ENCODE measurements at places on chromosomes 2 and 18.
A peak's percentile ranks its signal among the peaks of the same experiment; 100 is the strongest.

GRCh38 chr2:151668737-151669136, 65.5 kb downstream of the NEB start:
- no peak for DNase-seq

GRCh38 chr18:23356424-23356823, 96.7 kb upstream of the RIOK3 start:
- no peak for DNase-seq

DNA sequence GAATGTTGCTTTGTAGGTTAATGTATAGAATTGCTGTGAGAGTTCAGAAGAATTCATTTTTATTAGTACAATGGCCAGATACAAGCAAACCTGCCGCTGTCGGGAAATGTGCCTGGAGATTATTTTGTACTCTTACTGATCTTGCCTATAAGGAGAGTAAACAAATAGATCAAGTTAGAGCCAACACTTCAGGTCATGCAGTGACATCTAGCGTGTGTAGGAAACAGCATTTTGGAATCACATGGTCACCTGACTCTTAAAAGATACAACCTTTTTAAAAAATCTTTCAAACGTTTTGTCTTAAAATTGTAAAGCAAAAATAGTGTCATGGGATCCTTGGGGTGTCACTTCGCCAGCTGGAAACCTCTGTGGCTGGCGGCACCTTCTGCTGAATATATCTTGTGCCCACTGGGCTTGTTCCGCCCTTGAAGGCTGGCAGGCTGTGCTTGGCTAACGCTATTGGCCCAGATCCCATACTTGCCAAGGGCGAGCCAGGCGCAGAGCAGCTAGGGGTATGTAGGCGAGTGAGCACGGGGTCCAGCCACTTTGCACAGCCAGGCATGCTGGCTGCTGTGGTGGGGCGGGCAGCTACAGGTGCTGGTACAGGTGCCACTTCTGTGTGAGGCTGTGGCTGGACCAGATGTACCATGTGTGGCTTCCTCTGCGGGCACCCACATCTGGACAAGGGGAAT, 19.5 kb upstream of the RPRM start:
- no peak for DNase-seq

- no peak for DNase-seq
Measured at GRCh38 chr18:69631281-69631680, 230.6 kb downstream of the DOK6 start.

DNA sequence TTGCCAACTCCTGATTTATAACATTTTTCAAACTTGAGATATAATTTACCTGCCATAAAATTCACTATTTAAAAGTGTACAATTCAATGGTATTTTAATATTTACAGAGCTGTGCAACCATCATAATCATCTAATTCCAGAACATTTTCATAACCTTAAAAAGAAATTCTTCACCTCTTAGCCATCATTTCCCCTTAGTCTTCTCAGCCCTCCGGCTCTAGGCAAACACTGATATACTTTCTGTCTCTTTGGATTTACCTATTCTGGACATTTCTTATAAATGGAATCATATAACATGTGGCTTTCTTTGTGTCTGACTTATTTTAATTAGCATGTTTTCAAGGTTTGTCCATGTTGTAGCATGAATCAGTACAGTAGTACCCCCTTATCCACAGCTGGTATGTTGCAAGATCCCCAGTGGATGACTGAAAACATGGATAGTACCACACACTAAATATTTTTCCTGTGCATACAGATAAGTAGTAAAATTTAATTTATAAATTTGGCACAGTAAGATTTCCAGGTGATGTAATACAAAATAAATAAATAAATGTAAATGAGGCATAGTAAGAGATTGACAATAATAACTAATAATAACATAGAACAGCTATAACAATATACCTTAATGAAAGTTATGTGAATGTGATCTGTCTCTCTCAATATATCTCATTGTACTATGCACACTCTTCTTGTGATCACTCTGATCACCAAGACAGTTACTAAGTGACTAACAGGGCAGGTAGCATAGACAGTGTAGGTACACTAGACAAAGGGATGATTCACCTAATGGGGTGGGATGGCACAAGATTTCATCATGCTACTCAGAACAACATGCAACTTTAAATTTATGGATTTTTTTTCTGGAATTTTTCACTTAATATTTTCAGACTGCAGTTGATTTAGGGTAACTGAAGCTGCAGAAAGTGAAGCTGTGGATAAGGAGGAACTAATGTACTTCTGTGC, 73.1 kb downstream of the RAB3GAP1 start:
- no peak for DNase-seq

DNA sequence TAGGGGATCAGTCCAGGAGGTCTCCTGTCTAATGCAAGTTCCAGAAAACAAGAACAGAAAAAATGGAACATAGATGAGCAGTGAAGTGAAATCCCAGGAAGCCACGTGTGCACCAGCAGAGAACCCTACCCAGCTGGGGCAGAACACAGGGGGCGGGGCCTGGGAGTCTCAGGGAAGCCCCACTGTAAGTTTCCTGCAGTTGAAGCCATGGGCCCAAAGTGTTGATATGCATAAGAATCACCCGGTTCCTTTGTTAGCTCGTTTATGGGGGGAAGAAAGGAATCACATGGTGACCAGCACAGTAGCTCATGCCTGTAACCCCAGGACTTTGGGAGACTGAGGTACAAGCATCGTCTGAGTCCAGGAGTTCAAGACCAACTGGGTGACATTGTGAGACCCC, 131.3 kb downstream of the INO80D start:
- DNase-seq, result no peak

- DNase-seq, result peak; percentile 4
Measured at GRCh38 chr2:12824351-12824777, 107.6 kb downstream of the TRIB2 start.

- no peak for DNase-seq
Measured at GRCh38 chr18:65942854-65943253, 192.0 kb downstream of the CDH7 start.

- no peak for DNase-seq
Measured at GRCh38 chr2:241213041-241213440, 24.6 kb downstream of the ANO7 start.

GRCh38 chr18:67916097-67916496, 399.6 kb upstream of the DSEL start:
- no peak for DNase-seq

DNA sequence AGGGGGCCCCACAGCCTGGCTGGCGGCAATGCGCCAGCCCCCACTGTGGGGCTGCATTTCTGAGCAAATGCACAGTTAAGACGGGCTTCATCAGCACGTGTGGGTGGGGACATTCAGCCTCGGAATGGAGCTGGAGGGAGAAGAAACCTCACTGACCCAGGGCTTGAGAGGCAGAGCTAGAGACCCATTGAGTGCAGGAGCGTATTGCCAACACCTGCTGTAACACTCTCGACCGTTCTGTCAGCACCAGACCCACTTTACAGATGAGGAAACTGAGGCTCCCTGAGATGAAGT, 200.9 kb upstream of the RAB6C start:
- DNase-seq, result no peak

DNA sequence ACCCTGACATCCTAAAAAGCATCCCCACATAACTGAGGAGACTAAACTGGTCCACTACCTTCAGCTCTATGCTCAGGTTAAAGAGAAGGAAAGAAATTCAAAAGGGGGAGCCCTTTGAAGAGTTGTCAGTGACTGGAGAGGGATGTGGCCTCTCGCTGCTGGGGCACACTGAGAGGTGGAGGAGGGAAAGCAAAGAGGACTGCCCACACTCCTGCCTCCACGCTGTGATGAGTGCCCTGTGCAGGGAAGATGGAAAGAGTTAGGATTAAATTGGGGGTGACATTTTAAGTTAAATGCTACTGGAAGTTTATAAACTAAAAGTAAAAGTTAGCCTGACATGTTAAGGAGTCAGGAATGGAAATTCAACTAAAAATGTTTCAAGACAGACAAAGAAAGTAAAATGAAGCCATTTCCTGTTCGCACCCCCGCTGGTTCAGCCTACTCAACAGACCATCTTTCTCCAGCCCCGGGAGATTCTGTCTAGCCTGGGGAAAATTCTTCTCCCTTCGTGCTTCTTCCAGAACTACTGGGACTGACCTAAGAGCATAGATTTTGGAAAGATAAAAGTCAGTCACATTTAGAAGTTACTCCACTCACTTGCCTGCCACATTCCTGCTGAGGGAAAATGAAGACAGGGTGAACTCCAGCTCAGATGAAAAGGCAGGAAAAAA, 17.8 kb upstream of the INO80C start:
- no peak for DNase-seq

DNA sequence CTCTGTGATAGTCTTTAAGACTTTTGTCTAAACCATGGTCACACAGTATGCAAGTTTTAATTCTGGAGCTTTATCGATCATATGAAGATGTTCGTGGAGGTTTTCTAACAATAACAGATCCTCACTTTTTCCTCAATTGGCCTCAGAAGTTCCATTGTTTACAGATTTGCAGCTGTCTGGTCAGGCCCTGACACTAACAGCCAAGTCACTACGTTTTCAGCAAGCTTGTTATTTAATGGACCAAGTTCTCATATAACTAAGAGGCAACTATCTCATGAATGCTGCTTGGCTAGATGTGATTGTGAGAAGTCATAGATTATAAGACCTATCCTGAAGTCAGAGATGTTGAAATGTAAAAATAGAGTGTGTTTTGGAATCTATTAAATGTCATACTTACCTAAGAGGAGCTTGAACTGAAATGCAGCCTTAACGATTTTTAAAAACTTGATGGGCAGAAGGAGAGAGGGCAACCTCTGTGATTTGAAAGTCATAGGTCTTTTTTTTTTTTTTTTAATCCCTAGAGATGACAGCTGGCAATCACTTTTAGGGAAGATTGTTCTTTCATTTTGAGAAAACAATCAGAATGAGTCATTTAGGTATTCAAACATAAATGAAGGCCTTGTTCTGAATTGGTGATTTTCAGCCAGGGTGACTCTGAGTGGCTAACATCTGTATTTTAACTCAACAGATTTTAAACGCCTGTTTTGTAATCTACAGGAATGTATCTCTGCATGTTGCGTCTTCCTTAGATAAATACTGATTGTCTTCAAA, 48.4 kb upstream of the NEMP2 start:
- no peak for DNase-seq

DNA sequence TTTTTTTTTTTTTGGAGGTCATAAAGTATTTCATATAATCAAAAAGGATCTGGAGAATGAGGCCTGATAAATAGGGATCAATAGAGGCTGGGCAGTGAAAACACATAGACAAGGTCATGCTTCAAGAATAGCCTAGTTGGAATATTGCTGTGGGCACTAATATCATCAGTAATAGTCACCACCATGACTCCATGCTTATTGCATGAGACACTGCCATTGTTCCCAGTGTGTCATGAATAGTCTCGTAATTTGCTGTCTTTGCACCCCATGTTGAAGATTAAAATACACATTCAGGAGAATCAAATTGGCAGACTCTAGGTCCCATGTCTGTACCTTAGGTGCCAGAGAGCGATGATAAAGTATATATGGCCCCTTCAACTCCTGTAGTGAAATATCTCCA, 10.3 kb downstream of the ASXL3 start:
- DNase-seq, result no peak

DNA sequence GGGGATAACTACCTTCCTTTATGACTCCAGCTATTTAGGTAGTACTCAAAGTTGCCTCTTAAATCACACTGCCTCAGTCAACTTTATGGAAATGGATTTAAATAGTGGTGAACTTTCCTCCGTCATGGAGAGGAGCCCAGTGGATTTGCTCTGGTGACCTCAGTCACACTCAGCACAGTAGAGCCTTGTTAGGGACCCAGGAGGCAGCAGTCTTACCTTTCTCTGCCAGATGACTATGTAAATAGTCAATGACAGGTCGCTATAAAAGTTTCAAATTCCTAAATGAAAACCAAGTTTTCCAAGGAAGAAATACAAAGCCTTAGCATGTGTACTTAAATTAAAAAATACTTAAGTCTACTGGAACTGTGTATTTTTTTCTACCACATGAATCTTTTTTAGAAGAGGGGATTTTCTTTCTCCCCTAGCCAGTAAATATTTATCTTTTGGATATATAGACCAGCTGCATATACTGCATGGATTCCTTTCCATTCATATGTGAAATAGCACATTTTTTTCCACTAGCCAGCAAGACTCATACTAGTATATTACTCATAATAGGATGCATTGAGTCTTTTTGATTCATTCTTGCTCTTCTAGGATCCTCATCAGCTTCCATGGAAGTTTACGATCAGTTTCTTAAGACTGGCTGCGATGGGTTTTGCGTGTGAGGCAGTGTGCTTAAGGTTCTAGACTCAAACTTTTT, 147.1 kb downstream of the FMNL2 start:
- DNase-seq, result no peak

DNA sequence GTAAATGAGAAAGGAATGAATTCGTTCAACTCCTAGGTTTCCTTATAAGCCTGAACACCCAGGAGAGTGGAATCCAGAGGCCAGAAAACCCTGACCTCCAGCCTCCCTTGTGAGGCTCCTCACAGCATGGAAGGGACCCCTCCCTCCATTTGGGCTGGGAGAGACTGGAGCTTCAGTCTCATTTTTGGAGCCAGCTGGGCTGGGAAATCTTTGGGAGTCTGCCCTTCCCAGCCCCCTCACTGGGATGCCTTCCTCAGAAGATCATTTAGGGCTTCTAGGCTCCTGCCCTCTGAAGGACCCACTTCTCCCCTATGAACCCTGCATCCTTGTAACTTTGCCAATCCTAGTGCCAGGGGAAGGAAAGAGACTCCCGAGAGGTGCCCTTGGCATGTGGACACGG, 346.1 kb downstream of the CYP26B1 start:
- DNase-seq, result no peak

GRCh38 chr2:83224591-83225200, 1234.4 kb downstream of the SUCLG1 start:
- no peak for DNase-seq

- DNase-seq, result peak; percentile 5
Measured at GRCh38 chr18:75544496-75544895, 117.0 kb upstream of the SMIM21 start.

- DNase-seq, result peak; percentile 81
Measured at GRCh38 chr2:201116959-201117734, 1.2 kb downstream of the CFLAR start.

DNA sequence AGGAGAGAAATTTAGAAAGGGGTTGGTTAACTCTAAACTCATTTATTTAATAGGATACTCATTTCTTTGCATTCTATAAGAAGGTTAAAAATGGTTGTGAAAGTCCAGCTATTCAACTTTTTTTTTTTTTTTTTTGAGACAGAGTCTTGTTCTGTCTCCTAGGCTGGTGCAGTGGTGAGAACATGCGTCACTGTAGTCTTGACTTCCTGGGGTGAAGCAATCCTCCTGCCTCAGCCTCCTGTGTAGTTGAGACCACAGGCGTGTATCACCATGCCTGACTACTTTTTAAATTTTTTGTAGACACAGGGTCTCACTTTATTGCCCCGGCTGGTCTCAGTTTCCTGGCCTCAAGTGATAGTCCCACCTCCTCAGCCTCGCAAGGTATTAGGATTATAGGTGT, 11.9 kb downstream of the ELP2 start:
- DNase-seq, result no peak

GRCh38 chr2:175156534-175156933, 11.5 kb downstream of the ATF2 start:
- DNase-seq, result no peak

DNA sequence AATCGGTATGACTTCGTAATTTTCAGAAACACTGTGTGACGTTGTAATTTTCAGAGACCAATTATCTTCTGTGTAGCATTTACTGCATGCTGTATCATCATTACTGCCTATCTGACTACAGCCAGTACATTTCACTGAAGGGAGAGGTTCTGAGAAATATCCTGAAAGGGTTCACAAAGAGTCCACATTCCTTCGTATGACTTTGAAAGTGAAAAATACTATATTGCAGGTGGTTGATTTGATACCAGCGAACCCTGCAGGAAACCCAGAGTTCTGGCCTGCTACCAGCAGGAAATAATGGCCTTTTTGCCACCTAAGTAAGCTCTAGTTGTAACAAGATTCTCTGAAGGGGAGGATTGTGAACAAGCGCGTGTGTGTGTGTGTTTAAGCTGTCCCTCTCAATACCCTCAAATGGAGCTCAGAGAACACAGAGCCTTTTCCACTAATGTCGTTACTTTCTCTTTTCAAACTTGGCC, 155.5 kb downstream of the ARHGAP28 start:
- no peak for DNase-seq
